ENCODE measurements at places on chromosomes 5 and 9.

DNA sequence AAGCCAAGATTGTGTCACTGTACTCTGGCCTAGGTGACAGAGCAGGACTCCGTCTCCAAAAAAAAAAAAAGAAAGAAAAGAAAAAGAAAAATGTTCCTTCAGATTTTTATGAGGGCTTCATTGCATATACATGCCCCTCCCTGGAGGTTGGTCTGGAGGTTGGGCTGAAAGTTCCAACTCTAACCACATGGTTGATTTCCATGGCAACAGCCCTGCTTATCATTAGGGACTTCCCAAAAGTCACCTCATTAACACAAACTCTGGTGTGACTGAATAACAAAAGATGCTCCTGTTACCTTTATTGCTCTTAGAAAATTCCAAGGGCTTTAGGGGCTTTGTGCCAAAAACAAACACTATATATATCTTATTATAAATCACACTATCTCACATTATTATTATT lies 113.8 kb downstream of the TMC1 start:
- no peak for DNase-seq

GRCh38 chr5:110414360-110414759 lies 312.1 kb downstream of the TMEM232 start:
- no peak for DNase-seq

DNA sequence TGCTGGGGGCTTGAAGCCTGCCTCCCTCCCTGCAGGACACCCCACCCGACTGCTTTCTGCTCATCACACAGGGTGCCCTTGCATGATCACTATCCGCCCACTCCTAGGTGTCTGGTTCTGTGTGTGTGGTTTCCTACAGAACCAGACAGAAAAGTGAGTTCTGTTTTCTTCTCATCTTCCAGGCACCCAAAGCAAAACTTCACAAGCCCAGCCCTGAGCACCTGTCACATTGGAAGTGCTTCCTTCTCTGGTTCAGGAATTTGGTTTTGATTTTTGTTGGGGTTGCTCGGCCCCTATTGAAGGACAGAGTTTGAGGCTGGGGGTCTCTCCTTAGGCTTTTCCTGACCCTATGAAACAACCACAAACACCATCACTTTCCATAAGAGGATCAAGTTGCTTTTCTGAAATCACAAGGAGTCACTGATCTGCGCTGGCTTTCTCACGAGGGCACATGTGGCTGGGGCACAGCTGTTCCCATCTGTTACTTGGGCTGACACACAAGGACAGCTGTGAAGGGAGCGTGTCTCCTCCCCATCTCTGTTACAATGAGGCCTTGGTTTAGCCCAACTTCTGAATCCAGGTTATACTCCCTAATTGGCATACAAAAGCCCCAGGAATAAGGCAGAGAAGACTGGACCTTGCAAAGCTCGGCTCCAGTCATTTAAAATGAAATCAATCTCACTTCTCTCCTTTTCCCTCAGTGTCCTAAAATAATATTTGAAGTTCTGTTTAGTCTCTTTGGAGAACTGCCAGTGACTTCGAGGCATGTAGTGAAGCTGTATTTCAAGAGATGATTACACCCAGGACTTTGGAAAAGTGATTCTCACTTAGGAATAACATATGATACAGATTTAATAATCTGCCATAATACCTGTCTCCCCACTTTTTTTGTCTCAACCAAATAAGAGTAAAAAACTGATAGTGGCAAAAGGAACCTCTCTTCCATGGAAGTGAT lies 213.1 kb upstream of the GAS1 start:
- DNase-seq = no peak

- no peak for DNase-seq
Measured at GRCh38 chr5:153783362-153783658, 255.4 kb downstream of the FAM114A2 start.

- DNase-seq = no peak
Measured at GRCh38 chr5:3694819-3695218, 99.2 kb downstream of the IRX1 start.

GRCh38 chr5:21654-22233 lies 70.2 kb upstream of the PLEKHG4B start:
- DNase-seq = no peak

DNA sequence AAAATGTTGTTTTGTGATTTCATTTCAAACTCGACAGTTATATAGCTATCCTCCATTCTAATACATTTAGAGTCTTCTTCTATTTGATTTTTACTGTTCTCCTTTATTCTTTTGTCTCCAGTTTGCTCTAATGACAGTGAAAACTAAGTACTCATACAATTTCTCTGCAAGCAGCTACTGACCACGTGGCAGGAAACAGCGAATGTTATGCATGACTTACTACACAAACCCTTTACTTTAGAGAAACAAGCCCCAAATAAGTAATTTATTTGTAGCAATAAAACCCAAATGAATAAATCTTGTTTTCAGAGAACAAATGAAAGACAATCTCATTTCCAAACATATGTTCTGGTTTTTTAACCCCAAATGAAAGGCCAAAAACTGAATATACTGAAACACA lies 41.9 kb downstream of the CDH6 start:
- DNase-seq = no peak

GRCh38 chr5:125549322-125549911 lies 803.0 kb upstream of the ZNF608 start:
- no peak for DNase-seq

GRCh38 chr9:68950689-68951088 lies 63.2 kb downstream of the PRKACG start:
- no peak for DNase-seq
